Gastroesophageal sphincter (tissue), 4 donors: ENCODE measurements at places on chromosomes 6 and 20. TPM values are rescaled to one million over a fixed set of nuclear protein-coding genes. Genes with fewer than 3 reads are reported as not detected.

GRCh38 chr20:44829688-44830087 is 19.3 kb upstream of the RIMS4 start:
- no peak for ATAC-seq

DNA sequence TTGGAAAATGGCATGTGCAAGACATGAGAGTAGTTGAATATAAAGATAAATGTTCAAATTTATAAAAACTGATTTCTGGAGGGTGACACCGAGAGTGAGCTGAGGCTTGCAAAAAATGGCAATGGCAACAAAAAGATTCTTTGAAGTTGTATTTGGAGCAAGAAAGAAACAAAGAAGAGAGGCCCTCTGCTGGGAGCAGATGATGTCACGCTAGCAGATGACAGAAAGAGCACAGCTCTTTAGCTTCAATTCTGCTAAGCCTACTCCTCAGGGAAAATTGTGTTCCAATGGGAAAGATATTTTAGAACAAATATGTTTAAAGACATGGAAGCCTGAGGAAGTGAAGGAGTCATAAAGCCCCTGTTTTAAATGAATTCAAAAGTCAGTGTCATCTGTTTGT is 125.3 kb upstream of the NOX3 start:
- no peak for ATAC-seq

- ATAC-seq, result no peak
Observed at GRCh38 chr6:168136001-168136400, 57.0 kb upstream of the FRMD1 start.

DNA sequence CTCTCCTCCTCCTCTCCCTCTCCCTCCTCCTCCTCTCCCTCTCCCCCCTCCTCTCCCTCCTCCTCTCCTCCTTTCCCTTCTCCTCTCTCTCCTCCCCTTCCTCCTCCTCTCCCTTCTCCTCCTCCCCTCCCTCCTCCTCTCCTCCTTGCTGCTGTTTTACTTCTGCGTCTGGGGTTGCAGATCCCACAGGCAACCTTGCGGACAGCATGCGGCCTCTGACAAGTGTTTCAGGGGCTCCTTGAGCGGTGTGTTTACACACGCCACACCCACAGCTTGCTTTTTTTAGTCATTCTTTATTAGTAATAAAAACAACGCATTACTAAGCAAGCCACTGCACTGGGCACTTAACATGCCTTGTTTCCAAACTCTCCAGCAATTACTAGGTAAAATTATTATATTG is 81.9 kb downstream of the TFAP2C start:
- ATAC-seq, result no peak

DNA sequence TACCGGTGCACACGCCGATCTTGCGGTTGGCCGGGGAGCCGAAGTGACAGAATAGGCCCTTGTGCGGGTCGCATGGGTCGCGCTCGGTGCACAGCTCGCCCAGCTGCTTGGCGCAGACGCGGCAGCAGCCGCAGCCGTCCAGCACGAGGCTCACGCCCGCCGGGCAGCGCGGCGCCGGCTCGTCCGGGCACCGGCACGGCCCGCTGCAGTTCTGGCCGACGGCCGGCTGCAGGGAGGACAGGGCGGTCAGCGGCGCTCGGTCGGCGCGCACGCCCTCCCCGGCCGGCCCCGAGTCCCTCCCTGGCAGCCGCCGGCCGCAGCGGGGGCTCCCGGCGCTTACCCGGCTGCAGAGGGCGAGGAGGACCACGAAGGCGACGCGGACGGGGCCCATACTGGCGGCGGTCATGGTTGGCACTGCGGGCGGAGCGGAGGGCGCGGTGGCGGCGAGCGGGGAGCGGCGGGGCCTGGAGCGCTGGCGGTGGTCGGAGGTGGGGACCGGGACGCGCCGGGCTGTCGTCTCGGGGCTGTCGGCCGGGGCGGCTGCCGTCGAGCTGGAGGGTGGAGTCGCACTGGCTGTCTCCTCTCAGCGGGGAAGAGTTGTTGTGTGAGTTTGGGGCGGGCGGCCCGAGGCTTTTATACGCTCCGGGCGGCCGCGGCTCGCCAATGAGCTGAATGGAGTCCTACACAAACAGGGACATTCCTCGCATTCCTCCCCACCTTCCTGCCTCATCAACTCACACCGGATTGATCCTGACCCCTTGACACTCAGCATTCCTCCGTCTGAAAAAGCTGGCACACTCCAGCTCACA is at the start of gene CCN2:
CCN2 (minus strand) TSS at position 606 of the 809 bp plus-strand sequence; CDS start at position 406, 200 bp downstream.
- ATAC-seq, result peak; percentile 80

GRCh38 chr20:36541227-36541767 is at the start of gene MYL9:
TSS of gene MYL9 (plus strand) at chr20:36541519. CDS start at chr20:36544885, 3,366 bp downstream.
- peak; percentile 89 for ATAC-seq

DNA sequence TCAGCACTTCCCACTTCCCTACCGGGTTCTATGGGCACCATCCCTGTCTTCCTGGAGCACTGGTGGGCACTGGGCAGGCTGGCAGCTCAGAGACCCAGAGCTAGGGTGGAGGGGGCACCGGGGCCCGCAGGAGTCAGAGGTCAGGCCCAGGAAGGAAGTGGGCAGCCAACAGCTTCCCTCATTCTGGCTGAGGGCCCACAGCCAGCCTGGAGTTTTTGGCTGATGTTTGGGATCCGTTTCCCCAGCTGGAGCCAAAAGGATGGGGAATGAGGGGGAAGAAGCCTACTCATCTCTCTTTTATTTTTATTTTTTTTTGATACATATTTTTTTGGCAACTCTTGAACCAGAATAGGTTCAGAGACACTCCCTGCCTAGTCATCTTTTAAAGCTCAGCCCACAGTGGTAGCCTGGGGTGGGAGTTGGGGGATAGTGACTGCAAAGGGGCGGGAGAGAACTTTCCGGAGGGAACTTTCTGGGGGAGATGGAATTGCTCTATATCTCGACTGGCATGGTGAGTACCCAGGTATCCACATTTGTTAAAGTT is 54.2 kb upstream of the MLN start:
- no peak for ATAC-seq

DNA sequence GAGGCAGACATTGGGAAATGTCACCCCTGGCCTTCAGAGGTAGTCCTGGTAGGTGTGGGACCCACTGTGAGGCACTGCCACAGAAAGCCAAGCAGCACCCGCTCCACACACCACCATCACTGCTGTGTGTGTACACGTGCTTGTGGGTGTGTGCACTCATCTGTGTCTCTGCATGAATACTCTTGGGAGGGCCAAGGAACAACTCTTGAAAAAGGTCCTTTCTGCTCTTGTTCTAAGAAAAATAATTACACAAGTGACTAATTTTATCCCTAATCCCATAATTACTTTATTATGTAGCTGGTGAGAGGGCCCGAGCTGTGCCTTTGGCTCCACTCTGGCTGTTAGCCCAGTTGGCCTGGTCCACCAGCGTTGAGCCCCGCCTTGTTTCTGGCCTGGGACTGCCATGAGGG is 21.7 kb upstream of the EPB41L1 start:
- ATAC-seq, result no peak

The LY86 gene
- total RNA-seq, result 2.2 TPM

The SLC35D3 gene
- not detected for total RNA-seq

The SLC17A1 gene
- total RNA-seq, result not detected

The UNC93A gene
- not detected for total RNA-seq

The GNRH2 gene
- not detected for total RNA-seq
